Foreskin keratinocyte (primary cell): ENCODE measurements at places on chromosomes 5 and 9.
A peak's percentile ranks its signal among the peaks of the same experiment; 100 is the strongest.

GRCh38 chr9:123493627-123494026, 137.6 kb downstream of the CRB2 start:
- DNase-seq = no peak

GRCh38 chr5:142906863-142907671, 136.9 kb downstream of the ARHGAP26 start:
- peak; percentile 59 for DNase-seq

GRCh38 chr9:14159440-14160216, 154.3 kb downstream of the NFIB start:
- no peak for DNase-seq

DNA sequence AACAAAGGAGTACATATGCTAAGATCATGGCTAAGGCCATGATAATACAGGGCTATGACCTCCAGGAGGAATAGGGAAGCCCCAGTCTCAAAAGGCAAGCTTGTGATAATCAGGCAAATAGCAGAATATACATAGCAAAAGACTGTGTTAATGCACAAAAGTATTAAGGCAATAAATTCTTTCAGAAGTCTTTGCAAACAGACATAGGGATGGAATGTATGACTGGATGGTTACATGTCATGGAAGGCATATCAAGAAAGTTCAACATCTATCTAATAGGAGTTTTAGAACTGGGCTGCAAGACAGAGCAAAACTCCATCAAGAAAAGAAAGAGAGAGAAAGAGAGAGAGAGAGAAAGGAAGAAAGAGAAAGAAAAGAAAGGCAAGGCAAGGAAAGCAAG, 264.5 kb upstream of the CDH6 start:
- no peak for DNase-seq

DNA sequence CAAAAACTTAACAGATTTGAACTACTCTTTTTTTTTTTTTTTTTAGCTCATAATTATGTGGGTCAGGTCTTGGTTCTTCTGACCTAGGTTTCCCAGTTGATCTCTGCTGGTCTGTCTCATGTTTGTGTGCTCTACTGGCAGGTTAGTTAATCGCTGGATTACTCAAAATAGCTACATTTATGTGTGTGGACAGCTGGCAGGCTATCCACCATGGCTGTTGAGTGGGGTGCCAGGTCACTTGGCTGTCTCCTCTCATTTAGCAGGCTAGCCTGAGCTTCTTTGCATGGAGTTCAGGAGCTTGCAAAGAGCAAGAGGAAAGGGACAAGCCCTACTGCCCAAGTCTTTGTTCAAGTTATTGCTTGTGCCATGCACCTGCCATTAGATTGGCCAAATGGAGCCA, 9.3 kb downstream of the ADCY2 start:
- DNase-seq = no peak

- no peak for DNase-seq
These were observed 110.6 kb downstream of the SH3TC2 start for GRCh38 chr5:148952097-148952867.

- peak; percentile 83 for DNase-seq
These were observed 3.0 kb upstream of the CCNG1 start for GRCh38 chr5:163434401-163434866.

GRCh38 chr9:127154390-127155191, 32.2 kb upstream of the ANGPTL2 start:
- no peak for DNase-seq

DNA sequence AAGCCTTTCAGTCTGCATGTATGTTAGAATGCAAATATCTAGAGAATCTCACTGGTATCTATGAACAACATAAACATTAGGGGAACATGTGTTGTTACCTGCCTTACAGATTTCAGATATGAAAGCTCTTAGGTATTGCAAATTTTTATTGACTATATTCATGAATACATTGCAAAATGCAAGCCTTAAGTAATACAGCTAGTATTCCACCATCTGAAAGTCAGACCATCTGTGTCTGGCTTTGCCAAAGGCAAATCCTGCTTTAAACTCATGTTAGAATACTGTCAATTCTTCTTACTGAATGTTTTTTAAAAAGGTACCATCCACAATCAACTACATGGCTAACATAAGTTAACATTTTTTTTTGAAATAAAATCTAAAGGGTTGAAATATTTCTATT, 215.6 kb downstream of the AP3B1 start:
- no peak for DNase-seq

DNA sequence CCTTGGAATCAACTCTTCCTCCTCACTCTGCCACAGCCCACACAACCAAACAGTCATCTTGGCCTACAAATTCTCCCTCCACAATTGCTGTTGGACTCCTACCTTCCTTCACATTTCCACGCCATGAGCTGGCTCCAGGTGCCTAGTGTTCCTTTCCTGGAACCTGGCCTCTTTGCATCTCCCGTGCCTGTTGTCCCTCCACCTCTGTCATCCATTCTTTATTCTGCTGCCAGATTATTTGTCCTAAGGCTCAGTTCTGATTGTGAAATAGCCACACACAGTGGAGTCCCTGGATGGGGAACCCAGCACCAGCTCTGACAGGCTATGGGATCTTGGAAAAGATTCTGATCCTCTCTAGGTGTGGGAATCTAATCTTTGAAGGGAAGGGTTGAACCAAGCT, 109.1 kb upstream of the ANKH start:
- DNase-seq = no peak

GRCh38 chr5:168114444-168115017, 176.9 kb upstream of the WWC1 start:
- DNase-seq = peak; percentile 56

DNA sequence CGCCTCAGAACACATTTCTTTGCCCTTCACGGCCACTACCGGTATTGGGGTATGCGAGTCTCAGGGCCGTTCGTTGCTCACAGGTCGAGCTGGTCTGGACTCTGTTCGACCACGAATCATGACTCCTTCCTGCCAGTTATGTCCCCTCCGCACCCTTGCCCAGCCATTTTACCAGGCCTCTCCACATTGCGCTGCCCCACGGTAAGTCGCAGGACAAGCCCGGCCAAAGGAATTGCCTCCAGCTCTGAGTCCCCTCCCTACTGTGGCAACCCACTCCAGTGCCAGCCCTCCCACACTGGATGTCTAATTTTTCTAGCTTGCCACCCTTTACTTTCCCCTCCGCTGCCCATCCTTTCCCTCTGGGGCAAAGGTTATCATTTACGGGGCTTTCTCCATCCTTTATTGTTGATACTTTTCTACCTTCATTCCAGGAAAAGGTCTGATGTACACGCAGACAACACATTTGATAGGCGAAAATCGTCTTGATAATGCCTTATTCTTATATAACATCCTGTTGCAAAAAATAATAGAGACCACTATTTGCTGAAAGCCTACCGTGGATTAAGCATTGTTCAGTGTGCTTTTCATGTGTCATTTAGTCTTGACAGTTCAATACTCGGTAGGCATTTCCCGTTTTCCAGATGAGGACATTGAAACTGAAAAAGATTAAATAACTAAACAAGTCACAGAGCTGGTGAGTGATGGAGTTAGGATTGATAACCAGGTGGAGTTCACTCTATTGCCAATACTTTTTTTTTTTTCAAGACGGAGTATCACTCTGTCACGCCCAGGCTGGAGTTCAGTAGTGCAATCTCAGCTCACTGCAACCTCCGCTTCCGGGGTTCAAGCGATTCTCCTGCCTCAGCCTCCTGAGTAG, 958 bp upstream of the HSPA5 start:
- no peak for DNase-seq

GRCh38 chr5:96256795-96257470, 176.1 kb downstream of the PCSK1 start:
- peak; percentile 92 for DNase-seq

DNA sequence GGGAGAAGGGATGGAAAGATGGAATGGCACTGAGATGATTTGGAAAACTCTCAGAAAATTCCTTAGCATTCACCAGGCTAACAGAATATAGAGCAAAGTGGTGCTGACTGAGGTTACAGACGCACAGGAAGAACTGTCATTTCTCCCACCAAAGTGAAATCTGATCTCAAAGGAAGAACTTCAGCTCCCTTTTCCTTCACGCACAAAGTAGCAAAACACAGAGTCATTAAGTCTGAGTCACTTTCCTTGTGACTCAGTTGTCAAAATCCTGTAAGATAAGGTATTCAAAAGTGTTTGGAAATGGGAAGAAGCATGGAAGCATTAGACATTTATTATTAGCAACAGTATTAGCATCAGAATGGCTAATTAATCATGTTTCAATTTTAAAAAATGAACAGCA, 11.7 kb downstream of the MPDZ start:
- peak; percentile 76 for DNase-seq

DNA sequence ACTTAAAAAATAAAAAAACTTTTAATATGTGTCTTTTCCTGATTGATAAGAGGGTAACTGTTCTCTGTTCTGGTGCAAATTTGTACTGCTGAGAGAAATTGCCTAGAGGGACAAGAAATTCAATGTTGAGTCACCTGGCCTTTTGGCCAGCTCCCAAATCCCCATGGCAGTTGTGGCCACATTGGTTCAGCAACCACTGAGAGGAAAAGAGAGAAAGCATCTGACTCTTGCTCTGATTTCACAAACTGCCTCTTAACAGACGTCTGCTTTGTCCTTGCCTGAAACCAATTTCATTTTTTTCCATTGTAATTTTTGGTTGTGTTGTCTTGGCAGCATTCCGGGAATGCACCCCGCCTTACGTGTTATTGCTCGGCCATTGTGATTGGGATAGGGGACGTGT, 42.4 kb downstream of the NTRK2 start:
- peak; percentile 91 for DNase-seq
